CD4-positive, alpha-beta T cell treated with Interleukin-6 for 4 hours (primary cell): ENCODE measurements at places on chromosomes 5 and 9.

DNA sequence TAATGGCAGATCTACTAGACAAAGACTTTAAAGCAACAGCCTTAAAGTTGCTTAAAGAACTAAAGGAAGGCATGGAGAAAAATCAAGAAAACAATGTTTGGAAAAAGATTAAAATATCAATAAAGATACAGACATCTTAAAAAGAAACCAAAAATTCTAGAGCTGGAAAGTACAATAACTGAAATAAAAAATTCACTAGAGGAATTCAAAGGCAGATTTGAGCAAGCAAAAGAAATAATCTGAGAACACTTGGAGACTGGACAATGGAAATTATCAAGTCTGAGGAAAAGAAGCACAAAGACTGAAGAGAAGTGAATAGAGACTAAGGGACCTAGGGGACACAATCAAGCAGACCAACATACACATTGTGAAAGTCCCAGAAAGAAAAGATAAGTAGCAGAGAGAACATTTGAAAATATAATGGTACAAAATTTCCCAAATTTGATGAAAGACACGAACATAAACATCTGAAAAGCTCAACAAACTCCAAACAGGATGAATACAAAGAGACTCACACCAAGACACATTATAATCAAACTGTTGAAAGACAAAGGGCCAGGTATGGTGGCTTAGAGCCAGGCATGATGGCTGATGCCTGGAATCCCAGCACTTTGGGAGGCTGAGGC lies 26.3 kb downstream of the SIL1 start:
- no peak for DNase-seq

DNA sequence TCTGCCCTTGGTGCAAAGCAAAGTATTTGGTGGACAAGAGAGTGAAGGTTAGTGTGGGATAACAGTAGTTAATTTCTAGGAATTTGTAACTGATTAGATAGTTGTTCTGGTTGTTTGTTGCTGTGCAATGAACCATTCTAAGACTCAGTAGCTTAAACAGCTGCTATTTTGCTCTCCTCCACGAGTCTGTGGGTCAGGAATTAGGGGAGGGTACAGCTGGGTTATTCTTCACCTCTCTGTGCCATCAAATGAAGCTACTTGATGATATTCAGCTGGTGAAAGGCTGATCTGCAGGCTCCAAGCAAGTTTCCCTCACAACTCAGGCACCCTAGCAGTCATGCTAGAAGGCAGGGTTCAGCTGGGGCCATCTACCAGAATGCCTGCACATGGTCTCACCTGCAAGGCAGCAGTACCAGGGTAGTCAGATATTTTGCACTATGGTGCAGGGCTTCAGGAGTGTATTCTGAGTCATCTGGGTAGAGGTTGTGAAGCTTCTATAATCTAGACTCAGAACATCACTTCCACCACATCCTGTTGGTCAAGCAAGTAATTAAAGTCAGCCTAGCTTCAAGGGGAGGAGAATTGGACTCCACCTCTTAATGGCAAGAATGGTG lies 159.5 kb upstream of the SLC28A3 start:
- DNase-seq, result no peak

- DNase-seq, result no peak
Measured at GRCh38 chr5:68046445-68046844, 169.1 kb upstream of the PIK3R1 start.

DNA sequence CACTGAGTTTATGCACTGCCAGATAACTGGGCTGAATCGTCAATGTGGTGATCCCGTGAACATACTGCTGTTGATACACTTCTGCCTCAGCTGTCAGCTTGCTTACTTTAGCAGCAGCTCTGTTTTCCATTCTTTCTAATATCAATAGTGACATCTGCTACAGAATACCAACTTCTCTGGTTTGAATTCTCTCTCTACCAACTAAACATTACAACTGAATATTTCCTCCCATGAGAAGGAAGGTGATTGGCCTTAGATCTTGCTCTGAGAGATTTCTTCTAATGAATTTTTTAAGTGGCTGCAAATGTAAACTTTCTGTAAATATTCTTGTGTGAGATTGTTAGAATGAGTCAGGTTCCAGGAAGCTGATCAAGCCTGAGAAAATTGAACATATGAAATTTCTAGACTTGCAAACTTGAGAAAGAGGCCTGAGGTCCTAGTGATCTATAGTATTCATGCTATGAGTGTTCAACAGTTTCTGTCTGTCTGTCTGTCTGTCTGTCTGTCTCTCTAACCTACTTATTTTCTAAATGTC lies 205.5 kb upstream of the CDKN2B start:
- no peak for DNase-seq

DNA sequence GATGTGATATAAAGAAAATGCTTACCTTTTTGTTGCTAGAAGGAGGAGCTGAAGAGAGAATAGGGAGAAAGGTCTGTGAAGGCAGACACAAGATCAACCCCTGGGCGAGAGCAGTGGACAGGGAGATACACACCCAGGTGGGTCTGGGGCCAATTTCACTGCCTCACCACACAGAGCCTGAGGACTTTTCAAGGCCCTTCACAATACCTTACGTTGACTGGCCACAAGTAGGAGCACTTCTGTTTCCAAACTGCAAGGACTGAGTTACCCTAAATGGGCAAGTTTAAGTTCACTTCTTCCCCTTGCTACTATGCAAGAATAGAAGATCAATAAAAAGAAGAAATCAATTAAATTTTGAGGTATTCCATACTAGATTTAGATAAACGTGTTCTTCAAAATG lies 174.5 kb upstream of the SLC12A2 start:
- DNase-seq, result peak; percentile 2

DNA sequence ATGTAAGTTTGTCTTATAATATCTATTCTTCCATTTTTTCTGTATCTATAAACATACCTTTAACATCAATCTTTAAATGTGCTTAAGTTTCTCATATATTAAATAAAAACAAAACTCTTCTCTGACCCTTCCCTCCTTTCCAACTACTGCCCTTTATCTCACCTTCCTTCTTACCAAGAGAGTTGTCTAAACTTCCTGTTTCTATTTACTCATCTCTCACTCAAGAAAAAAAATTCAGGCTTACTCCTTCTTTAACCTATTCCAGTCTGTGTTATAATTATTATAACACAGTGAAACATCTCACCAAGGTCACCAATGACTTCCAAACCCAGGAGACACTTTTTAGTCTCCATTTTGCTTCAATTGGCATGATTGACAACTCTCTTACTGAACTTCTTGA lies 140.9 kb downstream of the CCDC171 start:
- DNase-seq, result no peak

DNA sequence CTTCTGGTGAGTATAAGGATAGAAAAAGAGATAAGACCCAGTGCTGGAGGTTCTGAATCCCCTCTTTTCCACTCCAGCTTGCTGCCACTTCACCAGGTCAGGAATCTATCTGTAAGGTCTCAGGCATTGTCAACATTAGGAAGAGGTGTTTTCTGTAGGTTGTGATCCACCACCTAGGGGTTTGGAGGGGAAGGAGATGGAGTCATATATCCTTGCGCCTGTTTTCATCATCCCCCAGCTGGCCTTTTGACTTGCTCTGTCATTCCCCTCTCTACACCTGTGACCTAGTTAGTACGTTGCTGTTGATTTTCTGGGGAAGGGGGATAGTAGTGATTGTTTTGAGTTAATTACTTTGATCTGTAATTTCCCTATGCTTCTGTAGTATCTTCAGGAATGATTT lies 20.5 kb downstream of the SPINK5 start:
- DNase-seq, result no peak

DNA sequence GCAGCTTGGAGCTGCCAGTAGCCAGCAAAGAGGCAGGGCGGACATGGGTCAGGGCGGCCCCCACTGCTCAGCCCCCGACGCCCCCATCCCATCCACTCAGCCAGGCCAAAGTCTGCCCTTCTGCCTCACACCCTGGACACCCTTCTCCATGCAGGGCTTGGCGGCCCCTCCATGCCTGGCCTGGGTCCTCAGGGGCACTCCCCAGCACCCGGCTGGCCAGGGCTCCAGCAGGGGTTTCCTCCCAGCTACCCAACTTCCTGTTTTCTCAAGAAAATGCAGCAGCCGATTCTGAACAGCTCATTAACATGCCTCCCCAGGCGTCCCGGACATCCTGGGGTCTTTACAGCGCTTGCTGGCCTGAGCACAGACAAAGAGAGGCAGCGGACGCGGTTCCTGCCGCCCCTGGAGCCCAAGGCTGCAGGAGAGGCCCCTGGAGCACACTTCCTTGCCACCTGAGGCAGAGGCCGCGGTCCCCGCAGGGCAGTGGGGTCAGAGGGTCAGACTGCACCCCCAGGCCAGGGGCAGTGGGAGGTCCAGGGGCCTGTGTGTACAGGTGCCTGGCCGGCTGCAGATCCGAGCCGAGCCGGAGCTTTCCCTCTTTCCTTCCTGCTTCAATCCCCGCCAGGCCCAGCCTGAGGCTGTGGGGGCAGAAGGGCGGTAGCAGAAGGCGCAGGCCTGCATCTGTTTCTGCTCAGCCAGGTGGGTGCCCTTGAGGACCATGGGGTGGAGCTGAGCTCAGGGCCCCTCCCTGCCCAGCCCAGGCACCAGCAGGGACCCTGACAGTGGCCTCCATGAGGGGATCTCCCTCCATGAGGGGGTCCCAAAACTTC lies 18.7 kb upstream of the NRARP start:
- peak; percentile 46 for DNase-seq

GRCh38 chr9:129607027-129607387 lies 13.9 kb downstream of the C9orf50 start:
- no peak for DNase-seq

- DNase-seq, result no peak
Measured at GRCh38 chr5:179170606-179171005, 110.4 kb downstream of the ZNF354C start.

DNA sequence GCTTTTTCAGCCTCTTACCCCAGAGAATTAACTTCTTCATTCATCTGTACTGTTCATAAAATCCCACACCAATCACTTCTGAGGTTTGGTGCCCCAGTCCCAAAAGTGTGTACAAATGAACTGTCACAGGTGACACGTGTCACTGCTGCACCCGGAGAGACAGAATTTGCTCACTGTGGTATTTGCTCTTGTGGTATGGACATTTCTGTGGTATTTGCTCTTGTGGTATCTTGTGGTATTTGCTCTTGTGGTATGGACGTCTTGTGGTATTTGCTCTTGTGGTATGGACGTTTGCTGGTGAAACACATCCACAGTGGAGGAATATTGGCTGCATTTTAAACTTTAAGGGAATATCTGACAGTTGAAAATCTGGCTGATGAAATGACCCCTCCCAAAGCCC lies 214.9 kb upstream of the DAP start:
- no peak for DNase-seq

DNA sequence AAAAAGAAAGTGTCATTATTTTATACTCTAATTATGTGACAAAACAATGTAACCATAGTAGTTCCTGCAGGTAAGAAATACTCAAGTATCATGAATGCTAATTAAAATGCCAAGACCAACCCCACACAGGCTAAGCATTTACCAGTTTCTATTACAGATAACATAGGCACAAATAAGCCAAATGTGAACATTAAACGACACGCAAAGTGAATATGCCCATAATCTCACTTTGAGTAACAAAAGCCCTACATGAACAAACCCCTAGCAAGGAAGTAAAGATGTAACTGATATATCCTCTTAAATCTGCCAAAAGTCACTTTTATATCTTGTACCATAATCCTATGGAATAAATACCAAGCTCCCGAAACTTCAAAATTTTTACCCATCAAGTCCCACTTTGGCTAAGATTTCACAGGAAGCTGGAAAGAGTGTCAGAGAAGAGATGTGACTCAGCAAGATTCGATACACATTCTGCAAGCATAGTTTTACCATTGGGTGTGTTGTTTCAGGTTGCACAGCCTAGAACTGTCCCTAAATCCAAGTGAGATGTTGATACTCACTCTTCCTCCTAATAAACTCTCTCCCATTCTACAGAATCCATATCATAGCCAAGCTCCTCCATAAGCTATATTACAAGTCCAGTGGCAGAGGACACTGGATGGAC lies 28.8 kb downstream of the TRPM6 start:
- DNase-seq, result no peak

- DNase-seq, result no peak
Measured at GRCh38 chr9:135030566-135031226, 56.8 kb upstream of the OLFM1 start.

- DNase-seq, result no peak
Measured at GRCh38 chr5:143601917-143602333, 198.4 kb upstream of the NR3C1 start.

- DNase-seq, result no peak
Measured at GRCh38 chr5:26932238-26932637, 106.1 kb downstream of the CDH9 start.

DNA sequence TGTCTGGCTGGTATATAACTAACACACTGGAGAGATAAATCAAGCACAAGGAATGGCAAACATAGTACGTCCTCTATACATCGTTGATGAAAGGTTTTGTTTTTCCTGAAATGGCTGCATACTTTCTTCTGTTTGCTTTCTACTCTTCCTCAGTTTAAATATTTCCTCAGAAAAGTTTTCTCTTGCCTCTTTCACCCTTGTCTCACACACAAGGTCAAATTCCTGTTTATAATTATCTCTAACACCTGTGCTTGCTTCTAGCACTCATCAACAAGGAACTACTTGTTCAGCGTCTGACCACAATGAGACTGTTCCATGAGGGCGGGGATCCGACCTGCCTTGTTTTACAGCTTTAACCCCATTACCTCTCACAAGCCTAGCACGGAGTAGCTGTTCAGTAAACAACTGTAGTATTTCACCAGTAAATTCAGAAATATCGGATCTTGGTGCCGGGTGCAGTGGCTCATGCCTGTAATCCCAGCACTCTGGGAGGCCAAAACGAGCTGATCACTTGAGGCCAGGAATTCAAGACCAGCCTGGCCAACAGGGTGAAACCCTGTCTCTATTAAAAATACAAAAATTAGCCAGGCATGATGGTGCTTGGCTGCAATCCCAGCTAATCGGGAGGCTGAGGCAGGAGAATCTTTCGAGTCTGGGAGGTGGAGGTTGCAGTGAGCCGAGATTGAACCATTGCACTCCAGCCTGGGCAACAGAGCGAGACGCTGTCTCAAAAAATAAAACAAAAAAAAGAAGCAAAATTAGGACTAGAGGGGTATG lies 37.0 kb downstream of the NR6A1 start:
- no peak for DNase-seq

- no peak for DNase-seq
Measured at GRCh38 chr9:4243877-4244812, 55.7 kb downstream of the GLIS3 start.

DNA sequence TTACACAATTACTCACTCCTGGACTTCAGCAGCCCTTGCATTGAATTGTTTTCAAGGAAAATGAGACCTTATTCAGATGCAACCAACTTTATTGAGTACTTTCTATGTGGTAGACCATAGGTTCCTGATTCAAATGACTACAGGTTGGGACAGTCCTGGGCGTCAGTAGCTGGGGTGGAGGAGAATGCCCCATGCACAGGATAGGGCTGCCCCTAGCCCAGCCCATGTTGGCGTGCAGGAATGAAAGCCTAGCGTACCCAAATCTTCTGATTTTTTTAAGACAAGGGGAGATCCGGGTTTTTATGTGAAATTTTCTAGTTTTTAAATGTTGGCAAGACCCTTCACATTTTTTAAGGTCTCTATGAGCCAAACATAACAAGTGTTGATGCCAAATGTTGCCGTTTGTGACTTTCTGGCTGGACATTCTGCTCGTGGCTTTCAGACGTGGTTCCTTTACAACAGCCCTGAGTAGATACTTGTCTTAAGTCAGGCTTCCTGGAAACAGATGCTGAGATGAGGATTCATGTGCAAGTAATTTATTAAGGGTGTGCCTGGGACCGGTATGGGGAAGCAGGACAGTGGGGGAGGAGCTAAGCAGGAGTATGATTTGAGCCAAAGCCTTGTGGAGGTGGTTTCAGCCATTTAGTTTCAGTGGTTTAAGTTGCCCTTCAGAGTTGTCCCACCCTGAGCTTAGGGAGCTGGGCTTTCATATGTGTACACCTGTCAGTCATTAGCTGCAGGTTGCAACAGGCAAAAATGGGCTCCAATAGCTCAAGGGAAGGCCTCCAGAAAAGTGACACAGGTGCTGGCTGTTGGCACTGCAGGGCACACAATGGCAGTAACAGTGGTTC lies 154.1 kb downstream of the NTRK2 start:
- no peak for DNase-seq
